ENCODE measurements at places on chromosomes 5 and 9.

DNA sequence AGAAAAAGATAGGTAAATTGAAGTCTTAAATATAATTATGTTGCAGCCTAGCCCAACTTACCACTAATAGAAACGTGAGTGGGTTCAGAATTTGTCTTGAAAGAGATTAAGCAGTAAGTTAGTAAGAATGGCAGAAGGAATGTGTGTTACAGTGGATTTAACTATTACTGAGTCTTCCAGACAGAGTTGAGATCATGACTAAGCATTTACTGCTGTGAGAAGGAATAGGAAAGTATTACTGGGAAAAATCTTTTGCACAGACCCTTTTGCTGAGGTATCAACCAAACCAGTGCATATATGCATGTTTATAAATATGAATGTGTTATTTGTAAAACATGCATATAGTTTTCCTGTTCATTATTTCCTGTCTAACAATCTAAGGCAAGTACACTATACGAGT is 112.8 kb upstream of the EFNA5 start:
- DNase-seq = no peak

GRCh38 chr9:98530806-98531386 is 177.8 kb downstream of the GABBR2 start:
- no peak for DNase-seq

GRCh38 chr5:19555436-19555835 is 432.6 kb downstream of the CDH18 start:
- DNase-seq = no peak

DNA sequence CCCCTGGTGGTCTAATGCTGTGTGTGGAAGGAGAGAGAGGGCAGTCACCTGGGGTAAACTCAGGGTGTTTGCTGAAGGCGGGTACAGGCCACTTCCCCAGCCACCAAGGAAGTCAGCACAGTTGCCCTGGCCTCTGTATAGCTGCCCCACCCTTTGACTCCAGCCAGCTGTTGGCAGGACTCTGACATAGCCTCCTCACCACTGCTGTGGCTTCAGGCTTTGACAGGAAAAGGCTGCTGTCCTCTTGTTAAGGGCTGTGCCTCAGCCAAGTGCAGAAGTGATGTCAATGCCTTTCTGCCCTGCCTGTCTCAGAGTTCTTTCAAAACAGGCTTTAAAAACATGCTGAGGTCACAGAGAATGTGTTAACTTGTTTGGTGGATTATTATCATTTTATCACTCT is 487.2 kb upstream of the KLF4 start:
- DNase-seq = peak; percentile 84

- no peak for DNase-seq
Measured at GRCh38 chr5:127423173-127423798, 94.2 kb upstream of the PRRC1 start.

Measured in transverse colon (tissue), 4 donors.